ENCODE measurements at places on chromosomes 6 and 20. TPM values are rescaled to one million over a fixed set of nuclear protein-coding genes. Genes with fewer than 3 reads are reported as not detected.

DNA sequence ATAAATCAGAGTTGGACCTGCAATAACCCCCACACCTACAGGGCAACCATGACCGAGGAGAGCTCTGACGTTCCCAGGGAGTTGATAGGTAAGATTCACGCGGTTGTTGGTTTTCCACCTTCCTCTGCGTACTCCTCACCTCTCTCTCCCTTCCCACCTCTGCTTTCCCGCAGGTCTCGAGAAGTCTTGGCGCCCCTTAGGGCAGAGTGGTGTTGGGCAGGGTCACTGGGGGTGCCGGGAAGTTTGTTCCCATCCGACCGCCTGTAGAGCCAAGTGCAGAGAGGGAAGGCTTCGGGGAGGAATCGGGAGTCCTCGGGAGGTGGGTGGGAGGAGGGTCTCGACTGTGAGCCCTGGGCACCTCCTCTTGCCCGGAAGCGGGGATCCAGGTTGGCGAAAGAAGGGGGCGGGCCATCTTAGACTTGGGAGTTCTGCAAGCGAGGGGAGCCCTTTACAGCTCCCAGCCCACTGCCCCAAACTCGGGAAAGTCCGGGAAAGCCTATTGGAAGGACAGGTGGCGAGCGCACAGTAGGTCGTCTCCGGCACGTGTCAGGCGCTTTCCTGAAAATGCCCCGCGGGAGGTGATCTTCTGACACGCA lies 672 bp downstream of the CARMIL1 start:
- H3K4me3 ChIP-seq = peak overlapping the region; percentile 82
- no peaks in the 10 kb centered on the region for H3K36me3 ChIP-seq
- peaks cover 24% of the 10 kb centered on the region for H3K4me1 ChIP-seq

Gene PDYN
- total RNA-seq = not detected

Gene PTCRA
- total RNA-seq = not detected

- H3K36me3 ChIP-seq = peaks cover 18% of the 10 kb centered on the region
- no peak overlapping the region for H3K4me3 ChIP-seq
- DNase-seq = peak; percentile 36
- H3K27ac ChIP-seq = peak overlapping the region; percentile 76
- H3K27me3 ChIP-seq = no peaks in the 10 kb centered on the region
Observed at GRCh38 chr6:5670811-5671561, 335.7 kb downstream of the NRN1 start.

DNA sequence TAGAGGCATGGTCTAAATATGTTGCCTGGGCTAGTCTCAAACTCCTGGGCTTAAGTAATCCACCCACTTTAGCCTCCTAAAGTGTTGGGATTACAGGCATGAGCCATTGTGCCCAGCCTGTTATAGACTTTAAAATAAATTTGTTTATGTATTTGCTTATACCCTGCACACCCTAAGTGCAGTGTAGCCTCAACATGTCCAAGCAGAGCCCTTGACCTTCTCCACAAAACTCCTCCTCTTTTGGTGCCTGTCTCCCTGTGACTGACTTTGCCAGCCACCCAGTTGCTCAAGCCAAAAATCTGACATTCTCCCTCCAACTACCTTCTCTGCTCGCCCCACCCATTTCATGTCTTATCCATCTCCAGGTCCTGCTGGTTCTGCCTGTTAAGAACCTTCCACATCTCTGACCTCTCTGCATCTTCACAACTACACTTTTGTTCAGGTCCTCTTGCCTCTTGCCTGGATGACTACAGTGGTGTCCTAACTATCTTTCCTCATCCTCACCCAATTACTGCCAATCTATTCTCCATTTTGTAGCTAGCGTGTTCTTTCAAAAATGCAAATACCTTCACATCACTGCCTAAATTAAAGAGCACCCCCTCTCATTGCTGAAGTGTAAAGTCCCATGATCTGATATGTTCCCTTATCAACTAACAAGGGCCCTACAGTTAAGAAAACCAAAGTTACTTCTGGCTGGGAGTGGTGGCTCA lies 11.2 kb upstream of the KIFC1 start:
- DNase-seq = no peak
- peaks cover 7% of the 10 kb centered on the region for H3K4me1 ChIP-seq
- peaks cover 4% of the 10 kb centered on the region for H3K27me3 ChIP-seq

Gene POM121L2
- total RNA-seq = not detected

Gene ME1
- not detected for total RNA-seq

Gene SULF2
- total RNA-seq = 0.37 TPM

Gene ARG1
- total RNA-seq = not detected

DNA sequence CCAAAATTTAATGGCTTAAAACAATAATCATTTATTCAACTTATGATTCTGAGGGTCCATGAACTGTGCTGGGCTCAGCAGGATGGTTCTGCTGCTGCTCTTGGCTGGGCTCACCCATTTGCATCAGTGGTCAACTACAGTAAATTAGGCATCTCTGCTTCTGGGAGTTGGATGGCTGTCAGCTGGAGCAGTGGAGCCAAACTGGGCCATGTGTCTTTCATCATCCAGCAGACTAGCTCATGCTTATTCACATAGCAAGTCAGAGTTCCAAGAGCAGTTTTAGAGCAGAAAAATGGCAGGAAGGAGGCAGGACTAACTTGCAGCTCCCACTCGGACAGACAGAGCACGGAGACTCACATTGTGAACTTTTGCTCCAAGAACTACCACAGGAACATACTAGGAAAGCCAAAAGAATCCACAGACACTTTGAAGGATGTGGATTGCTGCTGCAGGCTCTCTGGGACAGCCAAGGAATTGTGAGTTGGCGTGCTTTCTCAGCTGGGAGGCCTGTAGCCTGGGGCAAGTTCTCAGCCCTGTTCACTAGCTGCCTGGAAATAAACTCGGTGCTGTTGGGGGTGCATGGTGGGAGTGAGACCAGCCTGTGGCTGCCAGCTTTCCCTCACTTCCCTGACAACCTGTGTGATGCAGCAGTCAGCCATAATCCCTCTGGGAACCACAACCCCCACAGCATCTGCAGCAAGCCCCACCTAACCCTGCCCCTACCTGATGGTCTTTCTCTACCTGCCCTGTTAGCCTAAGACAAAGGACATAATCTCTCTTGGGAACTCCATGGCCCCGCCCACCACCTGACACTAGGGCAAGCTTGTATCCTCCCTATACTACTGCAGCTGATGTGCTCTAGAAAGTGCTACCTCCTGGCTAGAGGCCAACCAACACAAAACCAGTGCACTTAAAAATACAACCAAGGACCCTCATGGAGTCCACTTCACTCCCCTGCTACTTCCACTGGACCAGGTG lies 129.0 kb downstream of the JPH2 start:
- DNase-seq = no peak
- H3K4me3 ChIP-seq = no peak overlapping the region
- peaks cover 6% of the 10 kb centered on the region for H3K4me1 ChIP-seq
- H3K36me3 ChIP-seq = peaks cover 4% of the 10 kb centered on the region

- no peak overlapping the region for H3K27ac ChIP-seq
- no peaks in the 10 kb centered on the region for H3K27me3 ChIP-seq
- no peak overlapping the region for H3K4me3 ChIP-seq
- peaks cover 5% of the 10 kb centered on the region for H3K36me3 ChIP-seq
- H3K4me1 ChIP-seq = peaks cover 20% of the 10 kb centered on the region
Observed at GRCh38 chr6:42326248-42326647, 108.6 kb upstream of the MRPS10 start.

Gene ADGRF4
- not detected for total RNA-seq

- H3K36me3 ChIP-seq = no peaks in the 10 kb centered on the region
- no peak for DNase-seq
- H3K4me3 ChIP-seq = no peak overlapping the region
Observed at GRCh38 chr6:105192707-105193465, 13.1 kb upstream of the POPDC3 start.

DNA sequence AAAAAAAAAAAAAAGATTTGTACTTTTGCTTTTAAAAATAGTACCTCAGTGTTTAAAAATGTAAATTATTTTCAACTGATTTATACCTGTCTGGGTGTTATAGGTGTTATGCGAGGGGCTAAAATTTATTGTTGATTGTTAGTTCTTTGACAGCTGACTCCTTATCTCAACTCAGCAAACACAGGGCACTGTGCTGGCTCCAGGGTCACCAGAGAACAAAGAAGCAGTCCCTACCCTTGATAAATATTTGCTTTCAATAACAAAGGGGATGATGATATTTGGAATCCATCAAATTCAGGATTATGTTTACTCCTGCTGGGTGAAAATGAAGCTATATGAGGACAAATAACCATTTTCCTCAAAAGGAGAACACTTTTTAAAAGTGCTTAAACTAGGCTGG lies 34.2 kb upstream of the KAT14 start:
- no peak overlapping the region for H3K27ac ChIP-seq
- H3K36me3 ChIP-seq = no peaks in the 10 kb centered on the region
- H3K4me3 ChIP-seq = no peak overlapping the region
- DNase-seq = no peak

- no peak overlapping the region for H3K27ac ChIP-seq
- H3K36me3 ChIP-seq = no peaks in the 10 kb centered on the region
- no peaks in the 10 kb centered on the region for H3K27me3 ChIP-seq
- no peak for DNase-seq
- no peak overlapping the region for H3K4me3 ChIP-seq
Observed at GRCh38 chr20:8583566-8584043, 451.5 kb downstream of the PLCB1 start.

Gene FOXA2
- total RNA-seq = not detected

DNA sequence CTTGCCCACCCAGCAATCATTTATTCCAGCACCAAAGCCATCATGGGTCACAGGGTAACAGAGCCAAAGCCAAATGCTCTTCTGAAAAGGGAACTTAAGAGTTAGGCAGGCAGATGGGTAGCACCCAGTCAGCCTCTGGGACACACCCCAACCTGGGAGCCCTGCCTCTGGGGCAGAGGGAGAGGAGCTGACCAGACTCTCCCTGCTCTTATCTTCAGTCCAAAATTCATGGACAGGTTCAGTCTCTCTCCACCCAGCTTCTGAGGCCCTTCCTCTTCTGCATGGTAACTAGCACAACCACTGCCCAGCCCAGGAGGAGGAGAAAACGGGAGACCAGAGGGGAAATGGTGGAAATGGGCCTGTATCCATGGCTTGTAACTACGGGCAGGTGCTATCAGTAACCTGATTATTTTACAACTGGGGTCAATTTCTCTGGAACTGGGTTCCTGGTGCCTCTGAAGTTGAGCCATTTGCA lies 105.4 kb downstream of the NOL4L start:
- no peak overlapping the region for H3K27ac ChIP-seq
- H3K4me1 ChIP-seq = peaks cover 26% of the 10 kb centered on the region
- H3K27me3 ChIP-seq = no peaks in the 10 kb centered on the region
- H3K4me3 ChIP-seq = no peak overlapping the region
- no peaks in the 10 kb centered on the region for H3K36me3 ChIP-seq
- no peak for DNase-seq

- peaks cover 1% of the 10 kb centered on the region for H3K27me3 ChIP-seq
- H3K27ac ChIP-seq = no peak overlapping the region
- no peaks in the 10 kb centered on the region for H3K4me1 ChIP-seq
- no peaks in the 10 kb centered on the region for H3K36me3 ChIP-seq
- no peak for DNase-seq
Observed at GRCh38 chr6:146047371-146047770, 18.5 kb downstream of the GRM1 start.

- H3K36me3 ChIP-seq = no peaks in the 10 kb centered on the region
- H3K27ac ChIP-seq = no peak overlapping the region
- peaks cover 8% of the 10 kb centered on the region for H3K4me1 ChIP-seq
- no peaks in the 10 kb centered on the region for H3K27me3 ChIP-seq
- no peak overlapping the region for H3K4me3 ChIP-seq
- no peak for DNase-seq
Observed at GRCh38 chr6:157632821-157633220, 190.2 kb upstream of the SNX9 start.

DNA sequence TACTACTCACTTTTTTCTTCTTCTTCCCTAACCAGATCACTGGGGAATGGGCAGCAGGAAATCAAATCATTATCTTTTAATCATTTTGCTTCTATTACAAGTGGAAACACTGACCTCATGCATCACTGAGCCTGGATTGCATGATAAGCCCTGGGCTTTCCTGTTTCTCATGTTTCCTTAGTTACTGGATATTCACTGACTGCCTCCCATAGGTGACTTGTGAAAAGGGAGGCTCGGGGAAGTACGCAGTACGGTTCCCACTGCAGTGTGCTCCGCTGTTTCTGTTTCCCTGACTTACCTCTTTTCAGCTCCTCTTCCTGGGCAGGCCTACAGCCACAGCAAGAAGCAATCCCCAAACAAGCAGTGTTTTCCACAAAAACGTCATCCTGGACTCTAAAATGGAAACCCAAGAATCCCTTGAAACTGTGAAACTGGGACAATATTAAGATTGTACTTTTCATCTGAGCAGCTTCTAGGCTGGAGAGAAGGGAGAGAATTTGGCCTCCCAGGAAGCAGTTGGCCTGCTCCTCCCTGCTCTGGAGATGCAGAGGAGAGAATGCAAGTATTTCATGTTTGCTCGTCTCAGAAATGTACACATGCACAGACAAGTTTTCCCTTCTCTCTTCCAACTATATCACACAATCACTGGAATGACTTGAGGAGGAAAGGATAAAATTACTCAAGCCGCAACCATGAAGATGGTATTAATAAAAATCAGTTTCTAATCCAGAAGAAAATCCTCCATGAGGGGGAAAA lies 13.1 kb downstream of the BTNL2 start:
- no peaks in the 10 kb centered on the region for H3K4me1 ChIP-seq
- no peaks in the 10 kb centered on the region for H3K36me3 ChIP-seq
- H3K27ac ChIP-seq = no peak overlapping the region
- DNase-seq = no peak
- H3K4me3 ChIP-seq = no peak overlapping the region

Measured in activated CD4-positive, alpha-beta T cell treated with anti-CD3 and anti-CD28 coated beads, Interleukin-2, amount 10 ng/mL, durations not matched to agents 7 days and 5 days (primary cell).